ENCODE measurements at places on chromosomes 16 and 17.

DNA sequence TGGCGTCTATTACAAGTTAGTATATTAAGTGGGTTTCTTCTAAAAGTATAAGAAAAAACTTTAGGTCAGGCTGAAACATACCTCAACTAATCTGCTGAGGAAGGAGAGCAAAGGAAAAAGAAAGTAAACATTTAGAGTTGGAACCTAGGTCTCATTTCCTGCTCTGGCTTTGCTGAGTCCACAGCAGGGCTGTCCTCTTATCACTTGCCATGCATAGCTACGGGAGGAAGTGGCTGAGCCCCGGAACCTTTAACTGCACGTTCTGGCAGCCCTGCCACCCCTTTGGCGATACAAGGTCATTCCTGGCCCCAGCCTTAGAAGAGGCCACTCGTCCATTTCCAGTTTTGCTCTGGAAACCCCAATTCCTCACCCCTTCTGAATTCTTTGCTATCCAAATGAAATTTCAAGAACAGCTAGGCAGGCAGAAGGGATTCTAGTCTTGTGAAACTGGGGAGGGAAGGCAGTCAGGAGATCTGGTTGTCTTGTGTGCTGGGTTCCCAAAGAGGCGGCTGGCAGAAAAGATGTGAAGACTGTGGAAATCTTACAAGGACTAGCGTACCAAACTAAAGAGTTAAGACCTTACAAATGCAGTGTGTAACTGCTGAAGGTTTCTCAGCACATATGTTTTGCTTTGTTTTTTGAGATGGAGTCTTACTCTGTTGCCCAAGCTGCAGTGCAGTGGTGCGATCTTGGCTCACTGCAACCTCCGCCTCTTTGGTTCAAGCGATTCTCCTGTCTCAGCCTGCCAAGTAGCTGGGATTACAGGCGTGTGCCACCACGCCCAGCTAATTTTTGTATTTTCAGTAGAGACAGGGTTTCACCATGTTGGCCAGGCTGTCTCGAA, 19.1 kb downstream of the WIPI1 start:
- peak; percentile 65 for DNase-seq

DNA sequence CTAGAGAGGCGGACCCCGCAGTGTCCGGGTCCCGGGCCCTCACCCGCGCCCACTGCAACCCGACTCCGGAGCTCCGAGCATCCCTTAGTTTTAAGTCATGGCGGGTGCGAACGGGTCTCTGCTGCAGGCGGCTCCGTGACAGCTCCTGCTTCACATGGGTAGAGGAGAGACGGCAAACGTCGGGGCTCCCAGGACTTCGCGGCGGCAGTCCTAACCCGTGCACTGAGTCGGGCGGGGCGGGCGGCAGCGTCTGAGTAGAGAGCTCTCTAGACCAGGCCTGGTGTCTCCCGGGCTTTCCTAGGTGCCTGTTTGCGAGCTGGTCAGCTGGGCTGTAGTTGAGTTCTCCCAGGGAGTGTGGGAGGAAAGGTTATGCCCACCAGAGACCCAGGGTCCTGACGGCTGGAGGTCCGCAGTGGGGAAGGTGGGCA, 345 bp downstream of the TSC2 start:
- peak; percentile 15 for DNase-seq

DNA sequence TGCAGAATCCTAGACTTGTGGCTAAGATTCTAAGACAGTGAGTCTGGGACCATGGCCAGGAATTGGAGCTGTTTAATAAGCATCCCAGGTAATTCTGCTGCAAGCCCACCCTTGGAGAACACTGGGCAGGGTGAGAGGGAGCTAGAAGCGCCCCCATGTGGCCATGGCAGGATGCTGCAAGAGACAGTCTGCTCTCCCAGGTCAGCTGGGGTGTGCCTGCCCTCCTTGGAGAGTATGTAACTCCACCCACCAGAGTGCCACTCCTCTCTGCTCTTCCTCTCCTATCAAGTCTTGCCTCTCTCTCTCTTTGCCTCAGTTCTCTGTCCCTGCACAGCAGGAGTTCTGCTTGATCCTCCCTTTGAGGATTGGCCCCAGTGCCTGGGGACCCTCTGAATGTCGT, 14.9 kb downstream of the RCVRN start:
- DNase-seq, result no peak

DNA sequence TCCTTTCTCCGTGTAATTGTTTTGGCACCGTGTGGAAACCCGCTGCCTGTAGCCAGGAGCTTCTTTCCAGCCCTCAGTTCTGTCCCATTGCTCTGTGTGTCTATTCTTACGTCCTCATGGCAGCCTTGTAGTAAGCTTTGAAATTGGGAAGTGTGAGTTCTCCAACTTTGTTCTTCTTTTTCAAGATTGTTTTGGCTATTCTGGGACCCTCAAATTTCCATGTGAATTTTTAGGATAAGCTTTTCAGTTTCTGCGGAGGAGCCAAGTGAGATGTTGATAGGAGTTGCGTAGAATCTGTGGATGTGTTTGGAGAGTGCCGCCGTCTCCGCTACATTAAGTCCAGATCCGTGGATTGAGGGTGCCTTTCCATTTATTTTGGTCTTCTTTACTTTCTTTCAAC, 15.2 kb downstream of the CHMP6 start:
- no peak for DNase-seq

GRCh38 chr17:69485901-69486643, 71.6 kb downstream of the MAP2K6 start:
- DNase-seq, result no peak

- DNase-seq, result no peak
These were observed 78.6 kb upstream of the CREBBP start for GRCh38 chr16:3959148-3959547.

- no peak for DNase-seq
These were observed 207.0 kb downstream of the STX8 start for GRCh38 chr17:9368631-9369030.

DNA sequence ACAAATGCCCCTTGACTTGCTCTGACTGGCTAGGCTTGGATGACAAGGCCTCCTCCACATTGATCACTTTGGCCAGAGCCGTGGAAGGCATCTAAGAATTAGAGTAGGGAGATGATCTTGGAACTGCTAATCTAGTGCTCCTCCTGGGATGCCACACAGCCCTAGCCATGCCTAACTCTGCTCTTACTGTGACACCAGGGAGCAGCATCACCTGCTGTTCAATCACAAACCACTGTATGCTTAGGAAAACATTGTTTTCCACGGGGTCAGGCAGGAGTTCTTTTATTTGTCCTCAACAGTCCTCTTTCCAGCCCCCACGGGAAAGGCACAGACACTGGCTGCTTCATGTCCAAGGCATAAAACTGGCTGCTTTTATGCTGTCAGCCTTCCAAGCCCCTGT, 46.3 kb downstream of the C16orf78 start:
- DNase-seq, result no peak

DNA sequence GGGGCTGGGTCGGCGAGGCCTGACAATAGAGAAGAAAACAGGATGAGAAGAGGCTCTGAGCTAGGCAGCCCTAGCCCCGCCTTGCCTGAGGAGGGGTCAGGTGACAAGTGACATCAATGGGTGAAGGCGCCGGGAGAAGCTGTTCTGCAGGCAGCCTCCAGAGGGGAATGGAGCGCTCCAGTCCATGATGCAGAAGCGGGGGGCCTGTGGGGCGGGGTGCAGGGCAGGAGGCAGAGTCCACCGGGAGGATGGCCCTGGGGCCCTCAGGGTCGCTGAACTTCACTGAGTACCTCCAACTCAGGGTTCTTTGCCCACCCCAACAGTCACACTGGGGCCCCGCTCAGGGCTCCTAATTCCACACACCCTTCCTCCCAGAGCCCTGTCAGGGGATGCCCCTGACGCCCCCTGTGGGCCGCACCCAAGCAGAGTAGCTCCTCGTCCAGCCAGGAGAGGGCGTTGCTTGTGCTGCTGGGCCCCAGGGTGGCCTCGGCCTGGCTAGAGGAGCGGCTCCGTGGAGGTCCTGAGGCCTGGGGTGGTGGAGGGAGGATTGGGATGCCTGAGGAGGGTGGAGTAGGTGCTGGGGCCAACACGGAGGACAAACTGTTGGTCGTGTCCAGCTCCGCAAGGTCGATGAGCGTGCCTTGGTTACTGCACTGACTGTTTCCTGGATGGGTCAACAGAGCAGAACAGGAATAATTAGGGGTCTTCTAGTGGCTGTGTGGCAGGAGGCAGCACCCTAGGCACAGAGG, 20.8 kb downstream of the GGA3 start:
- peak; percentile 49 for DNase-seq

DNA sequence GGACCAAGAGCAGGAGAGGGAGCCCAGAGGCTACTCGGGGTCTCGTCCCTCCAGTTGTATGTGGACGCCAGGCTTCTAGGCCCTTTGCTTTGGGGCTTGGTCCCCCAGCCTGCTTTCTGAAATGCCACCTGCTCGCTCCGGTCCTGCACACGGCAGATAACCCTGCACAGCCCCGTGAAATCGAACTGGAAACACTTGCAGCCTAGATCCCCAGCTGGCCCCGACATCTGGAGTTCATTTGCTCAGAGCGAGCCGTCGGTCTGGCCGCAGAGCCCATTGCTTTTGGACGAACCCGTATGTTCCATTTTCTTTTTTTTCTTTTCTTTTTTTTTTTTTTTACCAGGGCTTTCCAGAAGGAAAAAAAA, 22.9 kb downstream of the C1QTNF1 start:
- DNase-seq, result no peak

DNA sequence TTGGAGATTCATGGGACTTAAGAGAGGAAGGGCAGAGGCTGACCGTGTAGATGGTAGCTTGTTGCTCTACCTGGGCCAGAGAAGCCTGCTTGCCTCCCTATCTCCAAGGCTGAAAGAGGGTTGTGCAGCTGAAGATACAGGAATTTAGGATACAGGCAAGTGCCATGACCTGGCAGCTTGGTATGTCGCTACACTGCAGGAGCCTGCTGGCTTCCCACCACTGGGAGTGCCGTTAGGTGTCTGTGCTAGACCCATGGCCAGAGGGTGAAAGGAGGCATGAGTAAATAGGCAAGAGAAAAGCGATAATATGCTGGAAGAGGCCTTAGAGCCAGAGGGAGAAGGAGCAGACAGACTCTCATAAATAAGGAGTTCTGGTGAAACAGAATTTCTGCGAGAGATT, 10.6 kb downstream of the NAA60 start:
- no peak for DNase-seq

- no peak for DNase-seq
These were observed 13.3 kb upstream of the CNEP1R1 start for GRCh38 chr16:50011707-50012106.

- DNase-seq, result no peak
These were observed 14.3 kb downstream of the ZNHIT3 start for GRCh38 chr17:36500745-36501225.

DNA sequence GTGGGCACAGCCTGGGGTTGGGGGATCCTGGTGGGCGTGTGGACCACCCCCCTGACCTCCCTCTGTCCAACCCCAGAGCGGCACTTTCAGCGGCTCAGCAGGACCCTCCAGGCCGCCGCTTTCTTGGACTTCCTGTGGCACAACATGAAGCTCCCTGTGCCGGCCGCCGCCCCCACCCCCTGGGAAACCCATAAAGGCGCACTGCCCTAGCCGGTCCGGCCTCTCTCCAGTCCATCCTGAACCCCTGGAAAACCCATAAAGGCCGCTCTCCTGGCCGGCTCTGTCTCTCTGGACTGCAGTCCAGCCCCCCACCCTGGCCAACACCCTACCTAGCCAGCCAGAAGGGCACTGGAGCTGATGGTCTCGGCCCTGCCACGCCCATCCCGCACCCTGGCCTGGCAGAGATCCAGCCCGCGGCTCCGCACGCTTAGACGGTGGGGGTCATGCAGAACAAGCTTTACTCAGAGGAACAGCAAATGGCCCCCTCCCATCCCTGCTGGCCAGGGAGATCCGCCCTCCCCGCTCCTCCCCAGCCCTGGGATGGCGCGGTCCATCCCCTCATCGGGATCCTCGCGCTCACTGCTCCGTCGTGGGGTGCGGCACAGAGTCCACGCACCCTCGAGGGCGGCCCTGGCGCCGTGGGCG, 2.7 kb downstream of the NOXO1 start:
- DNase-seq, result no peak

DNA sequence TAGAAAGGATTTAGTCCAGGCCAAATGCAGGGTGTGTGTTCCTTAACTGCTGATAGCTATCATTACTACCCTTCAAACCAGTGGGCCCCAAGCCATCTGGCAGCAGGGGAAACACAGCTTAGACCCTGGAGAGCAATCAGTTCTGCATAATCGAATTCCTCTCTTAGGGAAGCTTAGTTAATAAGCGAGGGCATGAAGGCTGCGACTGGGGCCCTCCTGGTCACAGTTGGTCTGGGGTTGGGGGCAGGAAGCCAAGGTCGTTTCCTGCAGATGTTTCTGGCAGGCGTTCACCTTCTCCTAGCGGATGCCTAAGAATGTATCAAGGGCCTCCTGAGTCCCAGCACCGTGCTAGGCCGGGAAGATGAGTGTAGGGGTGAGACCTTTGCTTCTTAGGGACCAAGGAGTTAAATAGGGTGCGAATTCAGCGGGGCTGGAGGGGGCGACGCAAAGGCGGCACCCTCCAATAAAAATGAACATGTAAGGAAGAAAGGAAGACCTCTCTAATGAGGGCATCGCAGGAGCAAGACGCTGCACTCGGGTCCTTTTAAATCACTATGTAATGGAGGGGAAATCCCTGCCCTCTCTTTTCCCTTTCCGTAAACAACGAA, 16.5 kb upstream of the EEF2K start:
- no peak for DNase-seq

- DNase-seq, result no peak
These were observed 9.7 kb downstream of the CHAD start for GRCh38 chr17:50458701-50459676.

- peak; percentile 50 for DNase-seq
These were observed 489 bp downstream of the ZC3H18 start for GRCh38 chr16:88570691-88571092.

DNA sequence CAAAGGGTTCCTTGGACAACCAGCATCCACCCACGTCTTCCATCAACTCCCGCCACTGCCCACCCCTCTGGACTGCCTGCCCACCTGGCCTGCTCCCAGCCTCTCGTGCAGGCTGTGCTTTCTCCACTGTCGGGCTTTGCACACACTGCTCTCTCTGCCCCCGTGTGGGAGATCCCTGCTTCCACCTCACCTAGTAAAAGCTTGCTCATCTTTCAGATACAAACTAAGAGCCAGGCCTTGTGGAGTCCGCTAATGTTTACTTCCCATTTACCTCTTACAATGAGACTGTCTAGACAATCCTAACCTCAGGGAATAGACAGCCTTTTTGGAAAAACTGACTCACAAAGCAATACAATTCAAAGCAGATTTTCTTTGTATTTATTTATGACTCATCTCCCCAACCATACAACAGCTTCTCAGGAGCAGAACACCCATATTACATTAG, 67.6 kb downstream of the USP31 start:
- no peak for DNase-seq

DNA sequence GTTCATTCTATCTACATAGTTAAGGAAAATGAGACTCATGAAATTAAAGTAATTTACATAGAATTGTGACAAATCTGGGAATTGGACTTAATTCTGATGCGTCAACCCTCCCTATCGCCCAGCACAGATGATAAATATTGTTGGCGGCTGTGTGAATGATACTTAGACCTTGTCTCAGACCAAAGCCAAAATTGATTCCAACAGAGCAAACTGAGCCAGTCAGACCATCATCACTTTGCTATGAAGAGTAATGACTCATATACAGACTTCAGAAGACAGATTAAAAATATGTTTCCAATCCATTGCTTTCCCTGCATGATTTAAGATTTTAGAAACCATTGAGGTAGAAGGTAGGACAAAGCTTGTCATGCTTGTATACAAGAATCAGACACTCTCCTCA, 1156.7 kb upstream of the CDH8 start:
- no peak for DNase-seq

GRCh38 chr16:23803591-23804123, 32.1 kb upstream of the PRKCB start:
- DNase-seq, result peak; percentile 81

Measured in CD4-positive, alpha-beta T cell treated with Interleukin-6 for 4 hours (primary cell).